Right lung (tissue), 10 donors: ENCODE measurements at places on chromosomes 6 and 20. TPM values are rescaled to one million over a fixed set of nuclear protein-coding genes. Genes with fewer than 3 reads are reported as not detected.
A peak's percentile ranks its signal among the peaks of the same experiment; 100 is the strongest.

DNA sequence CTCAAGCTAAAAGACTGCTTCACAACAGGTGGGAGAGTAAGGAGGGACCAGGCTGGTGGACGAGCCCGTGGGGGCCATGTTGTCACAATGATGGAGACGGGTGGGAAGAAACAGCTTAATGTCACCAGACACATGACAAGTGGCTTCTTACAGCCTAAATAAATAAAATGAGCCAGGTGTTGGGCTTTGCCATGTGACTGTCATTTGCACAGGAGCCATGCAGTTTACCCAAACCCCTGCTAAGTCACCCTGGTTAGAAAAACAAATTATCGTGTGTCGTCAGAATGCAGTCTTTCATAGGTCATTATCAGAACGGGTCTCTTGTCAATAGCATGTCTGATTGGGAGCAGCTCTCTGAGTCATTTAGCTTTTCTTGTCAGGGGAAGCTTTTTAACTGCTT is 18.5 kb downstream of the BTBD3 start:
- no peak for DNase-seq

GRCh38 chr20:44180814-44181213 is 6.2 kb downstream of the JPH2 start:
- peak; percentile 8 for DNase-seq

- DNase-seq: no peak
Measured at GRCh38 chr6:138897031-138897430, 91.0 kb downstream of the REPS1 start.

GHRH gene
- not detected for polyA plus RNA-seq

EFCAB8 gene
- polyA plus RNA-seq: not detected

SLC9A8 gene
- polyA plus RNA-seq: 8.5 TPM
